ENCODE measurements at places on chromosomes 7 and 10.

GRCh38 chr10:23065181-23065948, 30.0 kb upstream of the MSRB2 start:
- DNase-seq: peak; percentile 86

DNA sequence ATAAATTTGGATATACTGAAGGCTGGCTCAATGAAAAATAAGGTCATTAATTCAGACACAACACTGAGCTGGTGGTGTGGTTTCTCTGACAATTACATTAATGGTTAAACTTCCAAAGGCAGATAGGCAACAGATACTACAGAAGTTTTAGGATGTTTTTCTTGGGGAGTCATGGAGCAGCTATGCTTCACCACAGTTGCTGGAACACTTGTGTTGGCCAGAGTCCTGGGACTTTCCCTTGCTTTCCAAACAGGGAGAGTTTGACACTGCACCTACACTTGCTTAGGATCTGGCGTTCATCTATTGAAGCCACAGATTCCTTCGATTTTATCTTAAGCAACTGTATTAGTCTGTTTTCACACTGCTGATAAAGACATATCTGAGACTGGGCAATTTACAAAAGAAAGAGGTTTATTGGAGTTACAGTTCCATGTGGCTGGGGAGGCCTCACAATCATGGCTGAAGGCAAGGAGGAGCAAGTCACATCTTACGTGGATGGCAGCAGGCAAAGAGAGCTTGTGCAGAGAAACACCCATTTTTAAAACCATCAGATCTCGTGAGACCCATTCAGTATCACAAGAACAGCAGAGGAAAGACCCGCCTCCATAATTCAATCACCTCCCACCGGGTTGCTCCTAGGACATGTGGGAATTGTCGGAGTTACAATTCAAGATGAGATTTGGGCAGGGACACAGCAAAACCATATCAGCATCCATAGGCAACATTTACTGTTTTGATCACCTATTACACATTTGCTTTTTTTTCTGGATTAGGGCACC, 27.8 kb upstream of the TMEM178B start:
- no peak for DNase-seq

GRCh38 chr7:68524126-68524525, 1074.1 kb upstream of the AUTS2 start:
- no peak for DNase-seq

DNA sequence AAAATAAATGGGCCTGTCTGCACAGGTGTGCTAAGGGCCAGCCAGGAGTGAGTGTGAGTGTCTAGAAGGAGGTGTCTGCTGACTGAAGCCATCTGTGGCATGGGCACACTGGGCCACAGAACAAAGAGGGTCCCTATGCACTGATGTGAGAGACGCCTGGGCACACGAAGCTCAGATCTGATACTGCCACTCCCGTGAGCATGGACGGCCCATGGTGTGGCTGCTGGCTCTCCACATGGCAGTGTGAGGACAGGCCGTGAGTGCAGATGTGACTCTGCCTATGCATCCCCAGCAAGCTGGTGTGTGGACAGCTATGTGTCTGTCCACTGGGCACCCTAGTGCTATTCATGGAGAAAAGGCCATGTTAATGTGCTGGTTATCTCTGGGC, 12.8 kb upstream of the MYL7 start:
- DNase-seq: no peak

GRCh38 chr10:4239186-4239585, 454.2 kb upstream of the KLF6 start:
- DNase-seq: no peak

- DNase-seq: no peak
These were observed 48.2 kb downstream of the APBB1IP start for GRCh38 chr10:26486304-26486703.

- DNase-seq: no peak
These were observed 34.9 kb downstream of the INSYN2A start for GRCh38 chr10:127161482-127161881.

DNA sequence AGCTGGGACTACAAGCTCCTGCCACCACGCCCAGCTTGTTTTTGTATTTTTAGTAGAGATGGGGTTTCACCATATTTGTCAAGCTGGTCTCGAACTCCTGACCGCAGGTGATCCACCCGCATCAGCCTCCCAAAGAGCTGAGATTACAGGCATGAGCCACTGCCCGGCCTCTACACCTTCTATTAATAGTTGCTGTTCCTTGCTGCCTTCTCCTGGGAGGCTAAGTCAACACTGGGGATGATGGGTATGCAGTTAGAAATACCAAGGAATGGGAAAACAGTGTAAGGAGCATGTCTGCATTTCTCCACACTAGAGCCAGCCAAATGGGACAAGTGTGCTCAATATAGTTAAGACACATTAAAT, 97.3 kb upstream of the PDLIM1 start:
- DNase-seq: no peak

DNA sequence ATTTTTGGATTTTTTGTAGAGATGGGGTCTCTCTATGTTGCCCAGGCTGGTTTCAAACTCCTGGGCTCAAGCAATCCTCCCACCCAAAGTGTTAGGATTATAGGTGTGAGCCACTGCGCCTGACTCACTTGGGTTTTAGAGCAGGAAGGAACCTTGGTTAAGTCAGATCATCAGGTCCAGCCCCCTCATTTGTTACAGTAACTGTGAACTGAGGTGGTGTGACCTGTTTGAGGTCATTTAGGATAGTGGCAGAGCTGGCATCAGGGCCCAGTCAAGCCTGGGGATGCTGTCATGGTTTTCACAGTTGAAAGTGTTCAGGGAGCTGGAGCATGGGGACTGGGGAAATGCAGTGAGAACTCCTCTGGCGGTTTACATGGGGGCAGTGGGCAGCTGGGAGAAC, 159.6 kb downstream of the TAX1BP1 start:
- no peak for DNase-seq

DNA sequence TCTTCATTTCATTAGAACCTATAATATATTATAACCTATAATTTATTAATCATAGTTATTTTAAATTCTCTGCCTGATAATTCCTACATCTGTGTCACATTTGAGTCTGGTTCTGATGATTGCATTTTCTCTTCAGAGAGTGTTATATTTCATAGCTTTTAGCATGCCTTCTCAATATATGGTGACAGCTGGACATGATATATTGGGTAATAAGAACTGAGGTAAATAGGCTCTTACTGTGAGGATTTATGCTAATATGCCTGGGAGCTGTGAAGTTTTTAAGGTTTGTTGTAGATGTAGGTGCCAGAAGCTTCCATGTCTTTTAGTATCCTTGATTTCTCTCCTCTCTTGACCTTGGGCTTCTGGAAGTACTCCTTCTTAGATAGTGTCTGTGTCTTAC, 325.9 kb upstream of the SEMA3D start:
- DNase-seq: no peak

GRCh38 chr10:102220612-102221011, 5.5 kb upstream of the ELOVL3 start:
- no peak for DNase-seq

DNA sequence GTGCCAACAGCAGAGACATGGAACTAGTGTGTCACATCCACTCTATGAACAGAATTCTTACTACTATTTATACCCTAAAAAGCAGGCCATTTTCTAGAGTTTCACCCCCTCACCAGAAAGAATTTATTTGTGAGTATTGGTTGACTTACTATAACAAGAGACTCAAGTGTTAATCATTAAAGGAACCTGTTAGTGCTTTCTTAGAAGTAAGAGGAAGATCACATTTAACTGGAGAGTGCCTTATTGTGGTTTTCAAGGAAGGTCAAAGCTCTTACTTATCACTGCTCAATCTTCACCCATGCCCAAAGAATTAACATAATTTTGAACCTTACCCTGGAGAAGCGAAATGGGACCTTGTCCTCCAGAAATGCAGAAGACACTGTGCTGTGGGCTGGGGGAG, 169.3 kb upstream of the PRSS1 start:
- no peak for DNase-seq

GRCh38 chr10:83585686-83586085, 553.6 kb upstream of the GHITM start:
- no peak for DNase-seq

GRCh38 chr10:26621889-26622711, 75.4 kb upstream of the PDSS1 start:
- DNase-seq: no peak

DNA sequence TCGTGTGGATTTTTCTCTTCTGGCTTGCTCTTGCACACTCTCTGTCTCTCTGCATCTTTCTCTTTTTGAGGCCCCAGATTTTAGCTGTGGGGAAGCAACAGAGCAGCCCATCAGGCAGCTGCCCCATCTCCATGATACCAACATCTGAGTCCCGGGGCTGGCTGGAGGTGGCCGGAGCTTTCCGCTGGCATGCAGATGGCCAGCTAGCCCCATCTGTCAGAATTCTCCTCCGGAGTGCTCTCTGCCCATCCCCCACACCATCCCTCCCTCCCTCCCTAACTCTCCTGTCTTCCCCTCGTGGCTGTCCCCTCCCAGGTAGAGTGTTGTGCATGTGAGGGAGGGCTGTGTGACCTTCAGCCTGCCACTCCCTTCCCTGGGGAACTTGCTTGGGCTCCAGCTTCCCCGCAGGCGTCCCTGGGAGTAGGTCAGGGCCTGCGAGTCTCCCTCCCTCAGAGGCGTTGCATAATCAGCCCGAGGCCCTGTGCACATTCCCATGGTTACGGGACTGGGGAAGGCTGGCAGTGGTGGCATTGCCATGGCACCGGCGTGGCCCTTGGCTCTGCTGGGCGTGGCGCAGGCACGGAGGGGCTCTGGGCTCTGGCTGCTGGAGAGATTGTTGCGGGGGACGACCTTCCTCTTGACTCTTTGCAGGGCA, 24.7 kb downstream of the GHRHR start:
- no peak for DNase-seq

DNA sequence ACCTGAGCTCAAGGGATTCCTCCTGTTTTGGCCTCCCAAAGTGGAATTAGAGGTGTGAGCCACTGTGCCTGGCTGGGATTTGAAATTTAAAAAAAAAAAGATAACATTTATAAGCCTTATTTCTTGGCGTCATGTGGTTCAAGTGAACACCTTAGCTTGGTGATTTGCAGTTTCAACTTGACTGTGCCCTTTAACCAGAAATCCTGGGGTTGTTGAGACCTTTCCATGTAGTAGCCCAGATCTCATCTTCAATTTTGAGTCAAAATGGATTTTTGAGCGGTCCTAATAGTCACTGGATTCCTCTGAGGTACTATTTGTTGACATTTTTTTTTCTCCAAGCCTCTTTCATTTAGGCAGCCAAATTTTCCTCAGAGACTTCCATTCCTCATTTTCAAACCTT, 29.5 kb upstream of the FBXW4 start:
- no peak for DNase-seq

- no peak for DNase-seq
These were observed 16.2 kb upstream of the HYAL4 start for GRCh38 chr7:123828805-123829204.

DNA sequence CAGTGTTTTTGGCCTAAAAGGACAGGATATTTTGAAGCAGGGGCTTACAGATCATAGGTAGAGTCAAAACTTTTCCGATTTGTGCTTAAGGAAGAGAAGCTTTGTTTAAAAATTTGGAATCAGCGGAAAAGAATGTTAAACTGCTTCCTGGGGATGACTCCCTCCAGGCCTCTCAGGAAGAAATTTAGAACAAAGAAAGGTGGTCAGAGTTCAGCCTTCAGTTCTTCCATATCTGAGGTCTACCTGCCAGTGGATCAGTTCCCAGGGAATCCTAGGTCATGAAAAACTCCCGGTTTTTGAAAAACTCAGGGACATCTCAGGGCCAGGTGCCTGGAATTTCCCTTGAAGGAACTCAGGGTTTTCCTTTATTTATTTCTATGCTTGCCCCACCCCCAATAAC, 100.3 kb downstream of the MCU start:
- DNase-seq: no peak

All from LNCaP clone FGC (cell line).